Umbilical cord (tissue), 2 donors: ENCODE measurements at places on chromosomes 5 and 9.

DNA sequence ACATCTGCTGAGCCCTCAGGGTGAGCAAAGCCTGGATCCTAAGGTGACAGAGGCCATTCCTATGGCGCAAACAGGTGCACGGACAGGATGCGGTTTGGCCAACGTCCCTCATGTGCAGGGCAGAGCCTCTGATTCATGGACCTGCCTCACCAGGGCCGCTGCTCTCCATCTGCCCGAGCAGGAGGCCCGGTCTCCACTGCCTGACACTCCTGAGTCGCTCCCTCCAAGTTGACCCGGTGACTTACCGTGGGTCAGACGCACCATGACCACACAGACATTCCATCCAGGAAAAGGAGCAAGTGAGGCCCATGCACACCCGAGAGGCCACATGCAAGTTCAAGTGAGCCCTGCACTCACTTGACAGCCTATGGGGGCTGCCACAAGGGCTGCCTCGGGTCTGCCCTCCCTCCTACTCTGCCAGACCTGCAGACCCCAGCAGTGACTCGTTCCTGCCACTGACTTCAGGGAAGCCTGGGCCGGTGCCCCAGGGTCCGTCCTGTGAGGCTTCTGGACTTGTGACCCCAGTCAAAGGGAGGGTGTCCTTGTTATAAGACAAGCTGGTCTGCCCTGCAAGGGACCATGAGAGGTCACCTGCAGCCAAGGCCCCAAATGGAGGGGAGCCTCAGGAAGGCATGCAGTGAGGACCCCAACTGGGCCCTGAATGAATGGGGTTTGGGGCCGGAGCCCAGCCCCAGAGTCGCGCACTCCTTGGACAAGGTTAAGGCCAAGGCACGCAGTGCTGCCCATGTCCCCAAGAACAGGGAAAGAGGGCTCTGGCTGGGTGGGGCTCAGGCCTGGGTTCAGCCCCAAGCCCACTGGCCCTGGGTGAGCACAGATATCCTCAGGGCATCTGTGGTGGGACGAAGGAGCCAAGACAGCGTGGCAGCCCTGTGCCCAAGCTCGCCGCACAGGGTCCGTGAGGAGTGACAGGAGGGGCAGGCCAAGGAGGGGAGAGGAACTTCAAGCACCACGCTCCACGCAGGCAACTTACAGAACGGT lies 10.1 kb downstream of the BRD3OS start:
- DNase-seq = no peak

GRCh38 chr5:160543395-160543794 lies 121.7 kb downstream of the PTTG1 start:
- no peak for DNase-seq

DNA sequence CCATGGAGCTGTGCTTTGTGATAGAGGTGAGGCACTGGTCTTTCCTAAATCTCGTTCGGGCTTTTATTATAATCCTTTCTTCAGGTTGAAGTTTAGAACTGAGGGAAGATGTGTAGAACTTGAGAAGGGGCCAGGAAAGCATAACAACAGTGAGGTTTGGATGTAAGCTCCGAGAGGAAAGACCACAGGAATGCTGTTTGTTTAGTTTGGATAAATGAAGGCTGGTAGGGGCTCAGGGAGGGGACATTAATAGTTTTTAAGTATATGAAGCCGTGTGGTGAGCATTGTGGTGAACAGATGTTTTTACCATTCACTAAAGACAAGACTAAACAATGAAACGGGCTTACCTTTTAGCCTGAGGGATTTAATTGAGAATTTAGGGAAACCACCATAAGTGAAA lies 130.8 kb downstream of the ARHGAP26 start:
- no peak for DNase-seq

GRCh38 chr9:90142580-90142979 lies 500.0 kb downstream of the DIRAS2 start:
- DNase-seq = peak; percentile 51

DNA sequence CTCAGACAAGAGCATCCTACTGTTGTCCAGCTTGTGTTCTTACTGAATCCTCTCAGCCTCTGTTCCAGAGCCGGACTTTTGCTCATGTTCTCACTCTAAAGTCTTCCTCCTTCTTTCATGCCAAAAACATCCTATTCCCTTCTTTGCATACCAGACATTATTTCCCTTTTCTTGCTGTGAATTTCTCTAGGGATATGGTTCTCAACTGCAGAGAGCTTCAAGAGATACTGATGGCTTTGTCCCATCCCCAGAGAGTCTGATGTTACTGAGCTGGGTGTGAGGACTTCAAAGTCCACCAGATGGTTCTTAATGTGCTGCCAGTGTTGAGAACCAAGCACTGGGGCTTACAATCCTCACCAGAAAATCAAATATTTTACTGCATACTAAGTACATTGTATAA lies 98.6 kb upstream of the FER start:
- peak; percentile 2 for DNase-seq

- DNase-seq = peak; percentile 69
Observed at GRCh38 chr9:20683351-20684034, 566 bp upstream of the FOCAD start.

- DNase-seq = no peak
Observed at GRCh38 chr5:151568036-151568435, 23.1 kb downstream of the FAT2 start.

DNA sequence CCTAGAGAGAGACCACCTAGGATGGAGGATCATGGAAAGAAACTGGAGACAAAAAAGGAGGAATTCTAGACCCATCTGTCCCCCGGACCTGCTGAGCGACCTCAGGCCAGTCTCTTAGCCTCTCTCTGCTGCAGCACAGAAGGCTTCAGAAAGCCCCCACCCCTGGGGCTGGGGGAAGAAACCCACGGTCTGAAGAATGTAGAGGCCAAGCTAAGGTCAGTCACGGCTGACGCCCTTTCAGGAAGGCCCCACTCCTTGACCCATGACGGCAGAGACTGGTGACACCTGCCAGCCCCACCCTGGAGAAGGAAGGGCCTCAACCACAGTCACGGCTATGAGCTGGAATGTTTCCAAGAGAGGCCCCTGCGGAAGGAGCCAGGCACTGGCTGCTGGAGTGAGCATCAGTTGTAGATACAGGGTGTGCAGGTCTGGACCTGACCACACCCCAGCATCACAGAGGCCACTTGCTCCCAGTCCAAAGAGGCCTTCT lies 120.5 kb upstream of the BOD1 start:
- peak; percentile 10 for DNase-seq

DNA sequence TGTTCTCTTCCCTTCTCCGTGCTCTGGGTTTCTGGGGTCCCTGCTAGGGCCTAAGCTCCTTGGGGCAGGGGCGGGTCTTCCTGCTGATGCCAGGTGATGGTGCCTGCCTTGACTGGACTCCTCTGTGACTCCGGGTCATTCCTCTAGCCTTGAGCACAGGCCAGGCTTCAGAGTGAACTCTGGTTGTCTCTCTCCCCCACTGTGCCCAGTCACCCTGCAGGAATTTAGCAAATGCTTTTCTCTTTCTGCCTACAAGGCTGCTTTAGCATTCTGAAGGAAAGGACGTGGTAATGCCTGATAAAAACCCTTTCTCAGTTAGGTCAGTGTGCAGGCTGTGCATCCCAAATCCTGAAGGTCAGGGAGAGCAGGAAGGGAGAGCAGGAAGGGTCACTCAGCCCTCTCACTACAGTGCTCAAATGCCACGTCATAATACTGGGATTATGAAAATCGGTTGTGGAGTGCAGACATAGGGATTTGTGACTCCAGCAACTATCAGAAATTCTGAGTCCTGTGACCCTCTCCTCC lies 2.7 kb downstream of the CXCL14 start:
- DNase-seq = peak; percentile 62

- DNase-seq = no peak
Observed at GRCh38 chr9:14561929-14562405, 131.3 kb downstream of the ZDHHC21 start.

GRCh38 chr5:156359476-156359875 lies 32.5 kb downstream of the SGCD start:
- DNase-seq = peak; percentile 76

- no peak for DNase-seq
Observed at GRCh38 chr9:80070071-80070742, 498.4 kb downstream of the TLE4 start.

DNA sequence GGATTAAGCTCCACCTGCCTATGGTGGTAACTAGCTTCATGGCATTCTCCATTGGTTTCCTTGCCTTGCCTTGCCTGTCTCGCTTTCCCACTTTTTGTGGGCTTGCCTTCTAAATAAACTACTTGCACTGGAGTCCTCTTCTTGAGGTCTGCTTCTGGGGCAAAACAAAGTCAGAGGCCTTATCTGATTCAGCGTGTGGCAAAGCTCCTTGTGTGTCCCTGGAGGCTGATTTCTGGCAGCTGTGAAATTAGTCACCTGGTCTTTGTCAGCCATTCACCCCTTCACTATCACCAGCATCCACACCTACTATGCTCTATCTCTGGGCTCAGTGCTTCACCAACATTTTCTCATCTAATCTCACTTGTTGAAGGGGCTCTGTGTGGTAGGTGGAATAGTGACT lies 176.2 kb downstream of the SEC61B start:
- DNase-seq = no peak

DNA sequence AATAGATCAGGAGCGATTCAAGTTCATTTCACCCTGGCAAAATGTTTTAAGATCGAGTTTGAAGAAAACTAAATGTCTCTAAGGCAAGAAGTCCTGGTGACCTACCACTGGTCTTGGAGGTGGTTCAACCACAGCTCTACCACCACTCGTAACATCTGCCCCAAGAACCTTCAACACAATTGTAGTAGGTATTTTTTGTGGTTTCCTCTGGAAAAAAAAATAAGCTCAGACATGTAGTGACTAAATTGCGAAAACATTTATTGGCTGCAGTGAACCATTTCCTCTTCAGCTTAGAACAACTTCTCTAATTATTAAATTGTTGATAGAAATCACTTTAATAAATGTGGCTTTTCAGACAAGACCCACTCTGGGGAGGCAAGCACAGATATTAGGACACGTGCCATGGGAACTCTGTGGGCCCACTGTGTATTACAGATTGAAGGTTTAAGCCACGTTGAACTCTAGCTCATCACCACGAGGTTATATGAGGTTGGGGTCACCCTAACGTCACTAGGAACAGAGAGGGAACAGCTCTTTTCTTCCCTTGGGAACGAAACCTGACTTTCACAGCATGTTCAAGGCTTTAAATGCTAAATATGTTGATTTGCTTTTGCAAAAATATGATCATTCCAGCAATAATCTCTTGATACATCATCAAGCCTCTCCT lies 142.9 kb downstream of the HSD17B3 start:
- DNase-seq = no peak
